MG63 (cell line): ENCODE measurements at places on chromosomes 7 and 10. TPM values are rescaled to one million over a fixed set of nuclear protein-coding genes. Genes with fewer than 3 reads are reported as not detected.

The CHST3 gene
- total RNA-seq = 14.6 and 21.7 TPM in 2 replicates

The GPR15LG gene
- not detected in 2 replicates for total RNA-seq

The FRMPD2 gene
- 1.2 TPM in 1 of 2 replicates, not detected in the other for total RNA-seq

The TMEM140 gene
- total RNA-seq = 0.40 TPM in 1 of 2 replicates, not detected in the other

The HHEX gene
- 4.2 and 9.6 TPM in 2 replicates for total RNA-seq

The MINDY4 gene
- 1.7 TPM in 1 of 2 replicates, not detected in the other for total RNA-seq

The ARMH3 gene
- total RNA-seq = 12.6 and 16.0 TPM in 2 replicates

The LDB1 gene
- 11.8 and 15.6 TPM in 2 replicates for total RNA-seq

The JAZF1 gene
- total RNA-seq = 5.7 and 7.6 TPM in 2 replicates

The IGFBP3 gene
- 224 and 281 TPM in 2 replicates for total RNA-seq

The VAX1 gene
- total RNA-seq = not detected in 2 replicates
